ENCODE measurements at places on chromosomes 16 and 17.

DNA sequence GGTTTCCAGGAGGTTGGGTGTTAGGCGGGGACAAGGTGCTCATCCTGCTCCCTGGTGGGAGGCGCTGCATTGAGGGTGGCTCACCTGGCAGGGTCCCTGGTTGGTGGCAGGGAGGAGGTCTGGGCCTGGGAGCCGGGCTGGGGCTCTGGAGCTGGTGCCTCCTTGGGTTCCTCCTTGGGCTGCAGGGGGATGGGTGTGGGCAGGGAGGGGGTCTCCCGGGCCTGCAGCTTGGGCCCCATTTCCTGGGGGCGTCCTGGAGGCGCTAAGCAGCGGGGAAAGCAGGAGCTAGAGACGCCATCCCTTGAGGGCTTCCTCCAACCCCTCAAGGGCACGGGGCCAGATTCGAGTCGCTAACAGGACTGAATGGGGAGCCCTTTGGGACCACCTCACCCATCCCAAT is 11.1 kb downstream of the CNGB1 start:
- DNase-seq, result no peak

GRCh38 chr17:30333503-30334360 is at the start of gene TMIGD1:
TMIGD1 (minus strand) TSS chr17:30334057; CDS start chr17:30332133, 1,924 bp downstream.
- DNase-seq, result no peak

DNA sequence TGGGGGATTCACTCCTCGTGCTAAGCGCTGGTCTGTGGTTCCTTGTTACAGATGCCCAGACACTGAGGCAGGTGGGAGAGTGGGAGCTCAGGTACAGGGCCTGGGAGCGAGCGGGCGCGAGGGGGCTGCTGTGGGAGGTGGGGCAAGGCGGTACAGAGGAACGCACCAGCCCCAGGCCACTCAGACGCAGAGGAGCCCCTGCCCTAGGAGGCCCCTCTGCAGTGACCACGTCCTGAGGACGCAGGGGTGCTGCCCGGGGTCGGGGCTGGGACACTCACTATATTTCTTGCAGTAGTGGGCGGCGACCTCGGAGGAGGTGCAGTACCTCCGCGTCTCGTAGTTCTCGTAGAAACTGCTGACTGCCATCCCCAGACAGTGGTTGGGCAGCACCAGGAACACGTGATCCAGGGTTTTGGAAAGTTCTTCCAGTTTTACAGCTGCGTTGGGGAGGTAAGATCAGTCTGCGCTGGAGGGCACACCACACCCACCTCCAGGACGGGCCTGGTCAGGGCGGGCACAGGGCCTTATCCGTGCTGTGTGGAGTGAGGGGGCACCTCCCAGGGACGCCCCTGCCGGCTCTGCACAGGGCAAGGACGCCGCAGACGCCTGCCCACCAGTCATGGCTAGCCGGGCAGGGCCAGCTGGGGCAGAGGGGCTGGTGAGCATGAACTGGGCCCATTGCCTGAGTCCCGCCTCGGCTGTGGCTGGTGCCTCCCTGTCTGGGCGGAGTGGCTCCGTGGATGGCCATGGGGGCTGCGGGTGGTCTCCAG is 16.3 kb upstream of the RNPS1 start:
- DNase-seq, result no peak

- no peak for DNase-seq
Measured at GRCh38 chr17:64529221-64529620, 22.4 kb downstream of the CEP95 start.

GRCh38 chr16:561957-562938 is 2.1 kb downstream of the PRR35 start:
- no peak for DNase-seq

DNA sequence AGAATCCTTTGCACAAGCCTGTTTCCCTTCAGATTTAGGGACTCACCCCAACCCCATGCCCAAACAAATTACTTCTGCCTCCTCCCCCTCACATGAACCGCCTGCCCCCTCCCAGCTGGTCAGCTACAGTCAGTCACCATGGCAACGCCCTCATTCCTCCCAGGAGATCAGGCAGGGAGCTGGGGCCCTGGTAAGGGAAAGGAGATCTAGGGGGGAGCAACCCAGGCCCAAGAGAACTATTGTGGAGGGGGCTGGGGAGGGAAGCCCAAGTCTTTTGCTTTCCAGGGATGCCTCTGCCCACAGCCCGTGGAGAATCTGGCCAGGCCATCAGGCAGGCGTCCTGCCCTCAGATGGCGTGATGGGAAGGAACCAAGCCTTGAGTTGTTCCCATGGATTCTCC is 2.8 kb downstream of the FAM171A2 start:
- no peak for DNase-seq

DNA sequence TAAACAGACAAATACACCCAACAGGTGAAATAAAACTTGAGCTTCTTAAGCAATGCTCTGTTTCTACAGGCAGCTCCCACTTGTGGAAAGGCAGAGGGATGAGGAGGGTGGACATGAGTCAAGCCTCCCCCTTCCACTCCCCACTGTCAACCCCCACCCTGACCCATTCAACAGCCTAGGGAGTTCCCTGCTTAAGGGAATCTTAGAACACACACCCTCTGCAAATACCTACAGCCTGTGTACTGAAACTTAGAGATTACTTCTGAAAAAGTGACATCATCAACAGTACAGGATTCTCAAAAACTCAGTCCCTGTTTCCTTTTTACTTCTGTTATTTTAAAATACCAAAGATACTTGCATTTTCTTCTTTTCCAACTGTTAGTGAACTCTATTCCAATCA is 345.4 kb downstream of the SOX9 start:
- DNase-seq, result no peak

DNA sequence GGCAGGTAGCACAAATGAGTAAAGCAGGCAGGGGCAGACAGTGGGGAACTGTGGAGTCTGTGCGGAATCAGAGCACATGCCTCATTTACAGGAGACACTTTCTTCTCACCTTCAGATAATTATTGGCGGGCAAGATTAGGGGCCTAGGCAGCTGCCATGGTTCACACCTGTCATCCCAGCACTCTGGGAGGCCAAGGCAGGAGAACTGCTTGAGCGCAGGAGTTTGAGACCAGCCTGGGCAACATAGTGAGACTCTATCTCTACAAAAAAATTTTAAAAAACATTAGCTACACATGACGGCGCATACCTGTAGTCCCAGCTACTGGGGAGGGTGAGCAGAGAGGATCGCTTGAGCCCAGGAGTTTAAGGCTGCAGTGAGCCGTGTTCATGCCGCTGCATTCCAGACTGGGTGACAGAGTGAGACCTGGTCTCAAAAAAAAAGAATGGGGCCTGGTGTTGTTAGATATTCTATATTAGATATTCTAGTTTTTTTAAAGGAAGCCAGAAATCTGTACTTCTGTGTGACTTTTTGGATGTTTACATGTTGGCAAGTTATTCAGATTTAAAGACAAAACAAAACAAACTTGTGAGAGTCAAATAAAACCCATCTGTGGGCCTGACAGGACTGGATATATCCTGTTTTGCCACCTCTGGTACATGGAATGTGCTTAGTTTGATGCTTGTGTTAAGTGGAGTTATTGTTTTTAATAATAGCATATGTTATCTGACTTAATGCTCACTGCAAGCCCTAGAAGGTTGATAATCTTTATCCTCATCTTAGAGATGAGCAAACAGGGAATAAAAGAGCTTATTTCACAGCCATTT is 4.9 kb upstream of the LPCAT2 start:
- no peak for DNase-seq

DNA sequence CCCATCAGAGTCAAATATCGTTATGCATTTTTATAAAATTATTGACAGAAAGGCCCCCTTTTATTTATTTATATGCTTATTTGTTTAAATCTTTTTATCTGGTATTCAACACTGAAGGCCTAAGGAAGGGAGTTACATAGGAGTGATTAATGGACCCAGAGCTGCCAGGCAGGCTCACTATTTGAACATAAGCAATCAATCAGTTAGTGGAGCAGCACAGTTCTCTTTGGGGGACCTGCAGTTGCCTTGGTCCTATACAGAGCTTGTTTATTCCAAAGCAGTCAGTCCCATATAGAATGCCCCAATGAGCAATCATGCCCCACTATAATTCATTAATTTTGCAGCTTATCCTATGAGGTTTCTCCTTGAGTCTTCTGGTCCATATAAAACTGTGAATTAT is 389.4 kb upstream of the GOT2 start:
- DNase-seq, result no peak

DNA sequence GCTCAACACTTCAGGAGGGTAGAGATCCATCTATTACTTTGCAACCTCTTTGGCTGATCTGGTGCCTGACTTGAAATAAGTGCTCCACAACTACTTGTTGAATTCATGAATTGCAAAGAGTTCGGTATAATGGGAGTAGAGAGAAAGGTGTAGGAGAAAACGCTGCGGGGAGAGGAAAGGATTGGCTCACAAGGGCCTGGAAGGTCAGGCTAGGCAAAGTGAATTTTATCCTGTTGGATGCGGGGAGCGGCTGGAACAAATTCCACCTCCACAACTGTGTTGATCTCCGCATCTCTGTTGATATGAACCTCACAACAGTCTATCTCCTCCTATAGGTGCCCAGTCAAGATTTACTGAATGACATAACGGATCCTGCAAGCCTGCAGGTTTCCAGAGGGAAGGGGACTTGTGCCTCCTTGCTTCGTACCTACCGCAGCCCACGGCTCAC is 684 bp downstream of the SLX4 start:
- no peak for DNase-seq

- no peak for DNase-seq
Measured at GRCh38 chr16:5379954-5380353, 282.4 kb upstream of the EEF2KMT start.

DNA sequence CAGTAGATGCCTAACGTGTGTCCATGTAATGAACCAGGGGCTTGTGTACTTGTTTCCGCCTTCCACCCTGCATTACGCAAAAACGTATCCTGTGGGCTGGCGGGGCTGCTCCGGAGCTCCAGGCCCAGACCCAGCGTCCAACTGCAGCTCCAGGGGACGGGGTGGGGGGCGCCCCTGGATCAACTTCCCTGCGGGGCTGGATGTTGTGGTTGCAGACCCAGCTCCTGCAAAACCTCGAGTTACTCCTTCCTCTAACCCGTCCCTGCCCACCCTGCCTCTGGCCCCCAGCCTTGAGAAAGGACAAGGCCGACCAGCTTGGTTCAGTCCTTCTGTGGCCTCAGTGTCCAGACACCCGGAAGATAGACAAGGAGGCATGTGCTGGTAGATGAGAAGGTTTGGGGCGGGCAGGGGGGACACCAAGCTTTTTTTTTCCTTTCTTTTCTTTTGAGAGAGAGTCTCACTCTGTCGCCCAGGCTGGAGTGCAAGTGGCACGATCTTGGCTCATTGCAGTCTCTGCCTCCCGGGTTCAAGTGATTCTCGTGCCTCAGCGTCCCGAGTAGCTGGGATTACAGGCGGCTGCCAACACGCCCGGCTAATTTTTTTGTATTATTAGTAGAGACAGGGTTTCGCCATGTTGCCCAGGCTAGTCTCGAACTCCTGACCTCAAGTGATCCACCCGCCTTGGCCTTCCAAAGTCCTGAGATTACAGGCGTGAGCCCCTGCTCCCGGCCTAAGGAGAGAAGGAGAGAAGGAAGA is 731 bp upstream of the EXOC7 start:
- no peak for DNase-seq

DNA sequence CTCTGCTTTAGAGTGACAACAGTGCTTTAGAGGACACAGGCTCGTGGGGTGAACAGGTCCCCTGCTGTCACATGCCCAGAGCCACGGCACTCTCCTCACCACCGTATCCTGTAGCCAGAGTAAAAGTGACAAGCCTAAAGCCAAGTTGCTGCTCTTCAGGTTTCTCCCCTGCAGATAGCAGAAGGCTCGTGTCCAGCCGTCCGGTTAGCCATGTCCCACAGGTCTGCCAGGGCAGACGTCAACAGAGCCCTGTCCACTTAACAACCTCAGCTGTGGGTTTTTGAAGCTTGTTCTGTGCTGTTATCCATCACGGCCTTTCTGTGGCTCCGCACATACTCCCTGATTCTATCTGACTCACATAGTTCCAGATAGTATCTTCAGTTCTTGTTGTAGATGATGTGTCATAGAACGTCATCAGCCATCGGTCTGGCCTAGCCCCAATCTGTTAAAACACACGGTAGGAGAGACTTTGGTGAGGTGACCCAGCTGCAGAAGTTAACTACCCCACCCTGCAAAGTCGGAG is 100.7 kb downstream of the SOCS1 start:
- no peak for DNase-seq

DNA sequence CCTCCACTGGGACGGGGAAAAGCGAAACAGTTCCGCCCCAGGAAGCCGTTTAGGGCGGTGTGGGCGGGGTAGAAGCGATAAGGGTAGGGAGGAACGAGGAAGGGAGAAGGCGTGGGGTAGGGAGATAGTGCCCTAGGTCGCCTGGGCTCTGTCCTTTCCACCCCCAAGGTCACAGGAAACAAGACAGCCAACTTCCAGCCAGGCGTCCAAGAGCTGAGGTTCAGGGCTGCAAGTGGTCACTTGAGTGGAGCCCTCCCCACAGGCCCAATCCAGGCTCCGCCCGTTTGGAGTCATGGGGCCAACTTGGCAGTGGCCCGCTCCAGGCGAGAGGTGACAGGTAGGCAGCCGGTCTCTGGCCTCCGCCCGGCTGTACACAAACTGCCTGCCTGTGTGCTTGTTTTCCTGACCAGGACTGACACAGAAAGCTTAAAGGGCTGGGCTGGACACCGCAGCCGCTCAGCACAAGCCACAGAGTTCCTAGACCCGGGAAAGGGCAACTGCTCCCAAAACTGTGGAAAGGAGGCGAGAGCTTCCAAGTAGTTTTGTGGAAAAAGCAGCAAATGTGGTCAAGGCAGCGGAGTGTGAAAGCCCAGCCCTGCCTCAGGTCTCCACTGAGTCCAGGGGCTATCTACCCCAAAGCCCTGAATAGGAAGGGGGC is at the start of gene RILP:
TSS of gene RILP (minus strand) at position 23 of the 658 bp plus-strand sequence. CDS start 62 bp downstream, outside the sequence.
- DNase-seq, result no peak

All from CD8-positive, alpha-beta memory T cell (primary cell).